ENCODE measurements at places on chromosomes 7 and 10.
A peak's percentile ranks its signal among the peaks of the same experiment; 100 is the strongest.

- DNase-seq: no peak
These were observed 280.1 kb downstream of the FRMD4A start for GRCh38 chr10:14050598-14050997.

DNA sequence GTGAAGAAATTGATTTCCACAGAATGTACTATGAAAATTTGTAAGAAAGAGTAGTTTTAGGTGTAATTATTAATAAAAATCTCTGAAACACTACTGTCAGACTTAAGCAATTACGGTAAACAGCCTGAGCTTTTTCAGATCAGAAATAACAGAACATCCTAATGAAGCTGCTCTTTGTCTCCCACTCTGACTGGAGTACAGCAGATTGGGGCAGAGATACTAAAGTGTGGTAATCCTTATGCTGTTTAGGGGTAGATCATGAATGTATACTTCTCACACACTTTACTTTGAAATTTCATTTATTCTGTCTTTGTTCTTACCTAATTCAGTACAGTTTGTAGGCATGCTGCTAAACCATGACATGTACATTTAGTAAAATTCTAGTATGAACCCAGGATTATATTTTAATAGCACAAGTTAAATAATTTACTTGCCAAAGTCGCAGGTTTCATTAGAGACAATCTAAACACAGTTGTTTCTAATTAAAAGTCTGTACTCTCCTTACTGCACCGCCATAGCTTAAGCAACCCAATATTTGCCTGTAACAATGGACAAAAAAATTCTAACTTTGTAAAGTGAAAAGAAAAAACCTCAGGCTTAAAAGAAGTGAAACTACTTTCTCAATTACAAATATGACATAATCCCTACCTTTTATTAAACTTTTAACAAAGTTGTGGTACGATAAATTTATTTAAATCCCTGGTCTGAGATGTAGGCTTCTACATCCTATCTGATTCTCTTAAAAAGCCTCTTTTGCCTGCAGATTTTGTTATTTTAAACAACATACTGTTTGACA, 88.8 kb downstream of the KMT2E start:
- DNase-seq: no peak

DNA sequence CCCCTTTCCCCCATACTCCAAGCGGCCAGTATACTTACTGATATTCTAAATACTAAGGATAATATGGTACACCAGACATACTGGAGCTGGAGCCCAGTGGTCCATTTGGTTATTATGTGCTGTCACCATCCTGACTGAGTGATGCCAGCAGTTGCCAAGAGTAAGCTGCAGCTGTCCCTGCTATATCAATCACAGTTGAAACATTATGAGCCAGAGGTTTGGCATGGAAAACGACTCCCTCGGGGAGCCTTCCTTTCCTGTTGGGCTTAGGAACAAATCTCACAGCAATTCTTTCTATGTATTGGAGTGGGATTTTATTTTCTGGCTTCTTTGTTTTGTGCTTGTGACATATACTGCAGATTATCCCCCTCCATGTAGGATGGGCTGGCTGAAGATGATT, 32.6 kb downstream of the STRIP2 start:
- no peak for DNase-seq

DNA sequence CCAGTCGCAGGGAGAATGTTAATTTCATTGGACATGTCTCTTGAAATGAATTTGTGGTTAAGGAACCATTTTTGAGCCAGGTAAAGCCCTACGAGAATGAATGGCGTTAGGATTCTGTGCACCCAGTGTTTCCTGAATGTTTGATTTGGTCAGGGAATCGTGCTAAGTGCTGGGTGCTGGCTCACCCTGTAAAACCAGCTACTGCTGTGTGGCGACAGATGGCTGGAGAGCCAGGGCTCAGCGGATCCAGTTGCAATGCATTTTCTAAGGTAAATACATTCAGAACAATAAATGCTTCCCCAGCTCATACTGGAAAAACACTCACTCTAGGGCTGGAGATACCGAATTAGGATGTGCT, 355.5 kb downstream of the GLRX3 start:
- no peak for DNase-seq

- no peak for DNase-seq
These were observed 2.9 kb upstream of the ZNF467 start for GRCh38 chr7:149776289-149776688.

GRCh38 chr10:112983444-112984056, 33.5 kb downstream of the TCF7L2 start:
- no peak for DNase-seq

- no peak for DNase-seq
These were observed 66.1 kb downstream of the SNX10 start for GRCh38 chr7:26357799-26358151.

- no peak for DNase-seq
These were observed 80.6 kb upstream of the OIT3 start for GRCh38 chr10:72812753-72813430.

DNA sequence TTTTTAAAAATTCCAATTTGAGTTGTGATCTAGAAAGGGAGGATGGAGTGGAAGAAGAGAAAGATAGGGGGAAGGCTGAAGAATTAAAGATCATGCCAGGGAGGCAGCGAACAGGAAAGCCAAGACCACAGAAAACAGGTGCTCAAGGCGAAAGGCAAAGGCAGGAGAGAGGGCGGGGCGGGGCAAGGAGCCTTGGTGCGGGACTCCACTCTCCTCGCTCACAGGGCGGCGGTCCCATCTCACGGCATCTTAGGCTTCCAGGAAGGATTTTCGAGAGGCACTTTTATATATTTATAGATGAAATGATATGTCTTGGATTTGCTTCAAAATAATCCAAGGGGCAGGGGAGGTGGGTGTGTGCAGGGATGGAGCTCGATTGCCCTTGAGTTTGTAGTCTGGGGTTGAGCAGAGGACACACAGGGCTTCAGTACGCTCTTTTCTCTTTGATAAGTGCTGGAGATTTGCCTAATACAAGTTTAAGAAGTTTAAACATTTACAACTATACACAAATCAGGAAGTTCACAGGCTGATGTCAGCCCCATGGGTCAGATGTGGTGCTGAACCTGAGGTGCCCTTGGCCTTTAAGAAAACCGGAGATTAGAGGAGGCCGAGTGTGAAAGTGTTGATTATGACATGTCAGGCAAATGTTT, 161.1 kb downstream of the PRKAG2 start:
- no peak for DNase-seq

DNA sequence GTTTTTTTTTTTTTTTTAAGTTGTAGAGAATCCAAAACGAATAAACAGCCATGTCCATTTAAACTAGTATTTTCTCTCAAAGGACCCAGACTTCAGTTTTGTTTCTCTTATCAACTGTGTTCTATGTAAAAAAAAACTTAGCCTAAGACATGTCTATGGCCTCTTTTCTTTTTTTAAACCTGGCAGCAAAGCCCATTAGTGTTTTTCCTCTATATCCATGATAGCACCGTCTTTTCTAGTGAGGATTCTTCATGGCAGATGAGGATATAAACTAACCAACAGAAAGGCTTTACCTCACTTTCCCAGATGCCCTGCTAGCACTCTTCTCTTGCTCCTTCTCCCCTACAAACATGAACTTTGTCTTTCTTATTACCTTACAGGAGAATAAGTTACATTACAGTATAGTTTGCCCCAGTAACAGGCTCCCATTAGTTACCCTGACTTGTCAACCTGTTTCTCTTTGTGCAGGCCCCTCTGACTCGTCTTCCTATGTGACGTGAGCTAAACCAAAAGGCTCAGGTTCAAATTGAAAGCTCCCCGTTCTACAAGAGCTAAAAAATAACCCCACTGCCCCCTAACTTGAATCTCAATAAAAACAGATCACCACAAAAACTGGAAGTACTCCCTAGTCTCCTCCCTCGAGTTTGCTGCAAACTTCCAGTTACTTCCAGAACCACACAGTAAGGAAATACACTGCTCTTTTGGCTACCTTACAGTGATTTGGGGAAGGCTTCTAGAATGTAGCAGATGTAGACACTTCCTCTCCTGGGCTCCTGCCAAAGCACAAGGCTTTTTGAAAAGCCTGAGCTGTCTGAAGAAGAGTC, 20.1 kb downstream of the P4HA1 start:
- peak; percentile 36 for DNase-seq

GRCh38 chr7:132878204-132878919, 203.5 kb downstream of the CHCHD3 start:
- no peak for DNase-seq

GRCh38 chr10:35331894-35332640, 4.2 kb upstream of the CCNY start:
- no peak for DNase-seq

DNA sequence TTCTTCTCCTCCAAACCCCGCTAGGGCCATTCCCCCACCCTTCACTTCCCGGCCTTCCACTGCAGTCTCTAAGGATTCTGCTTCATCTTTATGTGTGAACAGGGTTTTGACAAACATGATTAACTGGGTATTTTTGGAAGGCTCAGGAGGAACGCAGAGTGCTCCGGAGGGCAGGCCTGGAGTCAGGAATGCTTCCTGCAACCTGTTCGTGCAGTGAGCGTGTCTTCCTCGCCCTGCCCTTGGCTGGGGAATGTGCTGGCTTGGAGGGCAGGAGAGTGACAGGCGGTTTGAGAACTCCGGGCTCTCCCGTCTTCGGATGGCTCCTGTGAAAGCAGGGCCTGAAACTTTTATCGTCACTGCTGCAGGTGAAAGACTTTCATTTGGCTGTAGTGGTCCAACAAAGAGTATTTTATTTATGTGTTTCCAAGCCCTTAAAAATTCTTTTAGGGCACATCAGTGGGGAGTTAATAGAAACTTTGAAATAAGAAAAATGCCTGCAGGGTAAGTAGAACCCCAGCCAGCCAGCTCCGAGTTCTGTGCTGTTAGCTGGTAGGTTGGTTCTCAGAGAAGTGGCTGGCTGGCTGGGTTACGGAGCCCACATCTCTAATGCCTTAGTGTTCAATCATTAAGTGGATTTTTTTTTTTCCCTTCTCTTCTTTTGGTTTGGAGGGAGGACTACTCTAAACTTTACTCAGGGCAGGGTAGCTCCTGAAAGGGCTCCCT, 51.0 kb downstream of the TCF7L2 start:
- no peak for DNase-seq

DNA sequence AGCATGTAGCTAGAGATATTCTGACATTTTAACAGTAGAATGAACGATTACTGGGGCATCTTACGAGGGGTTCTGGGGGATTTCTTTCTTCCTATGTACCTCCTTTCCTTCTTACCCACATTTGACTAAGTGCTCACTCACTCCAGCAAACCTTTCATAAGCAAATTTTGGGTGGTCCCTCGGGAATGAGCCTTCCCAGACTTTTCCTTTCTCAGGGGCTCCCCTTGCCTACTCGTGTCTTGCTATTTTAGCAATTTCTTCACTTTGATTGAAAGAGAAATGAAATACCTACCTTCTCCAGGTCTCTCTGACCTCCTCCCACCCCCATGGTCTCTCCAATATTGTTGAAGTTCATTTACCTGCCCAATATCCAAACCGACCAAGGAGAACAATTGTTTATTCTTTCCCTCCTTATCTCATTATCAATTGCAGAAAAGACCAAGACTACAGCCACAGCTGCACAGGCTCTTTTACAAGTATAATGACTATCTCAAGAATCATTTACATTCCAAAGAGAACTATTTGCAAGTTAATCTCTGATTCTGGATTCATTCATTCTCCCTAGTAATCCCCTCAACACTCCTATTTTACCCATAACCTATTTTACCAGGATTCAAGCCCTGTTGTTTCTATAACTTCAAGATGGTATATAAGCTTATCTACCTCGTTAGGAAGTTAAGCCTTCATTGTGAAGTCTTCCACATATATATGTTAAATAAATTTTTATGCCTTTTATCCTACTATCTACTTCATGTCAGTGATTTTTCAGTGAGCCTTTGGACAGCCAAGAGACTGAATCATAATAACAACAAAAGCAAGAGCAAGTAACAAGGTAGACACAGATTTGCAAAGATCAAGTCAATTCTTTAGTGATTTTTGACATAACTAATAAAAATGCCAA, 480.6 kb downstream of the IPMK start:
- no peak for DNase-seq

GRCh38 chr10:11601670-11602069, 9.8 kb downstream of the USP6NL start:
- no peak for DNase-seq

DNA sequence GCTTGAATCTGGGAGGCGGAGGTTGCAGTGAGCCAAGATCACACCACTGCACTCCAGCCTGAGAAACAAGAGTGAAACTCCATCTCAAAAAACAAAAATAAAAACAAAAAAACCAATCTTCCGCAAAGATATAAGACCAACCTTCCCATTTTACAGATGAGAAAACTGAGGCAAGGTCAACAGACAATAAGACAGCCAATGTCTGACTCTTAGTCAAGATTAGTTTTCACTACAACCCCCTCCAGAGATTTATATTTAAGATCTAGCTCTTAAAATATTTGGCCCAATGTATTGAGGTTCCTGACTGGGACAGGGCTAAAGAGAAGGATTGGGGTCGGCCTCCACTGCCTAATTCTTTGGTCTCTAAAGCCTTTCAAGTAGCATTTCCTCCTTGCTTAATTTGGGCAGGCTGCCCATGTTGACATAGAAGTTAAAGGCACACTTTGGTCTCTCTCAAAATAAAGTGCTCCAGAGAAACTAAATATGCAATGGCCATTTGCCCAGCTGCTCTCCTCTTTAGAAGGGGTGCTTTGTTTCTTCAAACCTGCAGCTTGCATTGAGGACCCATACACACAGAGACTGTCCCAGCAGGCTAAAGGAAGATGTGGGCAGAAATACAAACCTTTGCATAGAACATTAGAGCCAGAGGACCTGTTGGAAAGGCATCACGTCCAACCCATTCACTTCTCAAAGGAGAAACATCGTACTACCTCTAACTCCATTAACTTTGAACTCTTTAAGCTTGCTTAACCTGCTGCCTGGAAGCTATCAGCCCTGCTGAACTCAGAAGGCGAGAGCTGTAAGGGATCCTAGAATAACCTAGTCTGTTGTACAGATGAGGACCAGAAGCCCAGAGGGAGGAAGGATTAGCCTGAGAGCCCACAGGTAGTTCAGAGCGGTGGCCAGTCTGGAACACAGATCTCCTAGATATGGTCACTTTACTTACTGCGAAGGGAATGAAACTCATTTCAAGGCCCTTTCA, 3.9 kb downstream of the TECTB start:
- no peak for DNase-seq

DNA sequence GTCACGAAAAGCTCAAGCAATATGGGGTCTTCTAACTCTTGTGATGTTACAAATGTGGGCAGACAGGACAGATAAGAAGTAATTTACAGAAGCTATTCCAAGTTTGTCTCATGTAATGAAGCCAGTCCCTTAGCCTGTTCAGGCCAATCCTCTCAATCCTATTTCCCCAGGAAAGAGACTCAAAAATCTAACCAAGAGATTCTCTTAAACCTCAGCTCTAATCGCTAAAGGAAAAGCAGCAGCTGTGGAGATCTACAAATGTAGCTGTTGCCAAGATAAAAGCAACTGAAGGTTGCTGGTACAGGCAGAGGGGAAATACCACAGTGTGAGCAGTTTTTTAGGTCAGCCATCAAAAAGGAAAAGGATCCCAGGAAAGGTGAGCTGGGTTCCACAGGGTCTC, 39.3 kb downstream of the ANK3 start:
- DNase-seq: no peak

DNA sequence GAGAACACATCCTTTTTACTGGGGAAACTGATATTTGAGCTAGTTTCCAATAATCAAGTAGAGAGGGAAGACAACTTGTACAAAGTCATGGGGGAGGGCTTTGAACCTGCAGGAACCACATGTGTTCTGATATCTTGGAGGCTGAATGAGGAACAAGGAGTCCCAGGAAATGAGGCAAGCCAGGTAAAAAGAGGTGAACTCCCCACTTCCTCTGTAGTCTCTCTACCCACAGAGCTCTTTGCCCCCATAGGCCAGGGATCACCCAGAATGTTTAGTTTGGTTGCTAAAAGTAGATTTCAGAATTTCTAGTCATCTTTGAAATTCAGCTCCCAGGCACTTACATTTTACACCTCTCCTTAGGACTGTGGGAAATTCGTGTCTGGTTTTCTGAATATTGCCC, 276.4 kb downstream of the SFMBT2 start:
- DNase-seq: no peak

Measured in cerebellar nuclear complex (tissue), 1 donor.